ENCODE measurements at places on chromosomes 16 and 17.

- DNase-seq, result no peak
Observed at GRCh38 chr17:5703736-5704135, 119.4 kb upstream of the NLRP1 start.

DNA sequence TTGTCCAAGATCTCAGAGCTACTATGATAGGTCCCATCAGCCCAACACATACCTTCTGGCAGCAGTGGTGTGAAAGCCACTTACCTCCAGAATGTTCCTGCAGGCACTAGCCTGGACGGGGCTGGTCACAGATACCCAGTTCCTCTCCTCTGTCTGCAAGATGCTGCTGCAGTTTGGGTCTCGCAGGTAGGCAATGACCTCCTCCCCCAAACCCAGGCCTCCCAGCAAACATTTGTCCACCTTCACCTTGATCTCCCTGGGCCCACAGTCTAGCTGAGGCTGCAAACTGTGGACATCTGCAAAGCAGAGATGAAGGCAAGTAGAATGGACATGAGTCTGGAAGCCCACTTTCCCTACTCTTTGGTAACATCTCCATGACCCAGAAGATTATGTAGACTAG, 7.1 kb downstream of the GP2 start:
- DNase-seq, result no peak

GRCh38 chr16:50848755-50849514, 107.0 kb downstream of the CYLD start:
- DNase-seq, result no peak

GRCh38 chr16:51734220-51734619, 583.1 kb upstream of the SALL1 start:
- DNase-seq, result no peak

DNA sequence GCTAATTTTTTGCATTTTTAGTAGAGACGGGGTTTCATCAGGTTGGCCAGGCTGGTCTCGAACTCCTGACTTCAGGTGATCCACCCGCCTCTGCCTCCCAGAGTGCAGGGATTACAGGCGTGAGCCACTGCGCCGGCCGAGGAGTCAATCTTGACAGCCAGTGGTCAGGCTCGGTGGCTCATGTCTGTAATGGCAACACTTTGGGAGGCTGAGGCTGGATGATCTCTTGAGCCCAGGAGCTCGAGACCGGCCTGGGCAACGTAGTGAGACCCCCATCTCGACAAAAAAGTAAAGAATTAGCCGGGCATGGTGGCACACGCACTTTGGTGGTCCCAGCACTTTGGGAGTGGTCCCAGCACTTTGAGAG, 608 bp upstream of the PGS1 start:
- DNase-seq, result no peak

DNA sequence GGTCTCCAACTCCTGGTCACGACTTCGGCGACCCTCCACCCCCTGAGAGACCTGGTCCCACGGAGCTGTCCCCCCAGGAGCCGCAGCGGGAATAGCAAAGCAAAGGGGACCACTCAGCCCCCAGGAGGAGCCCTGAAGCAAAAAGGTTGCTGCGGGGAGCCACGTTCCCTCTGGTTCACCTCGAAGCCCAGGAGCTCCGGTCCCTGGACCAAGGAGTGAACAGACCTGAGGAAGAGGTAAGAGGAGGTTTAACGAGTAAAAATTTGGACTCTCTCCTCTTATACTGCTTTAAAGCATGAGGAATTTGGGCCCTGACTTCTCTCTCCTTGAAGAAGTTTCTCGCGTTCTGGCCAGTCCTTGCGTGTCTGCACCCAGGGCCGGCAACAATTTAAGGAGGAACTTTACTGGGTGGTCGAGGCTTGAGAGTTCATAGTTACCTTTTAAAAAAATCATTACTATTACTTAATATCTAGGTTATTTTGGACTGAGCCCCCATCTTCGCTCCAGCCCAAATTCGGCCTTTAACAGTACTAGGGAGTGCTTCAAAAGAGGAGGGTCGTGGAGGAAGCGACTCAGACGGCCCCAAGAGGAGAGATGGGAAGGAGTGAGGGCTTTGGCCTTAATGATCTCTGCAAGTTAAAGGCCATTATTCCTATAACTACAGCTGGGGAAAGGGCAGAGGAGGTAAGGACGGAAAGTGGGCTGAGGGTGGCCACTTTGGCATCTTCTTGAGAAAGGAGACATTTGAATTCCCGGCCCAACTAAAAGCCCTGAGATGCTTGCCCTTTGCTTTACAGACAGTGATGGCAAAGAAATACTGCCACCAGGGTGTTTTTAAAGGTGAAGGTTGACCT, 16.9 kb upstream of the HOXB9 start:
- DNase-seq, result no peak

GRCh38 chr17:44307387-44308186, 814 bp upstream of the RUNDC3A start:
- DNase-seq, result no peak

GRCh38 chr16:57578521-57579360, 36.3 kb downstream of the ADGRG5 start:
- no peak for DNase-seq

DNA sequence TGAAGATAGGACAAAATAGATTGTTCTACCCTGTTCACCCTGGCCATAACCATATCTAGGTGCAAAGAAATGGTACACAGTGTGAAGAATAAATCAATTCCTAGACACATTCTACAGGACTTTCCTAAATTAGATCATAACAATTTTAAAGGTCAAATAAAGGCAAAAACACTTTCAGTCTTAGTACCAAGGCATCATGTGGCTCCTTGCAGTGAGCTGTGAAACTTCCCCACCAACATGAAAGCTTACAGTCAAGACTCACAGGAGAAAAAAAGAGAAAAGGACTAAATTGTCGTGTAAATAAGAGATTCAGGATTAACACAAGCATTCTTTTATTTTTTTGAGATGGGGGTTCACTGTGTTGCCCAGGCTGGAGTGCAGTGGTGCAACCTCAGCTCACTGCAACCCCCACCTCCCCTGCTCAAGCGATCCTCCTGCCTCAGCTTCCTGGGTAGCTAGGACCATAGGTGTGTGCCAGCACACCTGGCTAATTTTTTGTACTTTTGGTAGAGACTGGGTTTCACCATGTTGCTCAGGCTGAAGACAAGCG, 14.2 kb downstream of the NSMCE1 start:
- no peak for DNase-seq

DNA sequence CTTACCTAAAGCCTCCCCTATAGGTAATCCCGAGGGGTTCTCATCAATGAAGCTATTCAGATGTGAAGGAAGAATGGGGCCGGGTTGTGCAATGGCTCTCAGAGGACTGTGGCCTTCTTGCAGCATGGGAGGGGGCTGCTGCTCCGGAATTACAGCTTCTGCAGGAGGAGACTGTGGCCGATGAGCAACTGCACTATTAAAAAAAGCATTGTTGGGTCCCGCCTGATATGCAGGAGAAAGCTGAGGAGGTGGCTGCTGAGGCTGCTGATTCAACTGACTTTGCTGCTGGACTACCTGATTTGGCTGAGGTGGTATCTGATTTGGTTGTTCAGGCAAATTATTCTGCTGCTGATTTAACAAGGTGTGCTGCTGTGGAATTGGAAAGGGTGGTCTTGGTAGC, 64.8 kb downstream of the CACNG1 start:
- no peak for DNase-seq

- no peak for DNase-seq
Observed at GRCh38 chr17:66970140-66970539, 5.6 kb downstream of the CACNG4 start.

DNA sequence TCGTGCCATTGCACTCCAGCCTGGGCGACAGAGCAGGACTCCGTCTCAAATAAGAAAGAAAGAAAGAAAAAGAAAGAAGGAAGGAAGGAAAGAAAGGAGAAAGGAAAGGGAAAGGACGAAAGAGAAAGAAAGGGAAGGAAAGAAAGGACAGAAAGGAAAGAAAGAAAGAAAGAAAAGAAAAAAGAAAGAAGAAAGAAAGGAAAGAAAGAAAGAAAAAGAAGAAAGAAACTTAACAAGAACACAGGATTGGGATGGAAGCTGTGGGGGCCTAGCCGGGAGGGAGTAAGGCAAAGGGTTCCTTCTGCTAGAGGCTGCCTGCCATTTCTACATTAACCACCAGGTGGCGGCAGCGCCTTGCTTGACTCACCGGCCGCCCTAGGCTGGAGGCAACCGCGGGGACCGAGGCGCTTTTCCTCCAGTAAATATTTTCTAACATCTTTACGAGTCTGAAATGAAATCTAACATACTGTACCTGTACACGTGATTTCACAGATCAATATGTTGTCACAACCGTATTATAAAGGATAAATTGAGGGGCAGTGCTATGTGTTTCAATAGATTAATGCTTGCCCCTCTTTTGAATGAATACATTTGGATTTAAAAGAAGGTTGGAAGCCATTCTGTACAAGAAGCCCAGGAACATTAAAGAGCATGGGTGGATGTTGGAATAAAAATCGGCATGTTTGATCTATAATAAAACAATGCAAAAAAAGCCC, 6.1 kb downstream of the GJD3 start:
- DNase-seq, result peak; percentile 91

DNA sequence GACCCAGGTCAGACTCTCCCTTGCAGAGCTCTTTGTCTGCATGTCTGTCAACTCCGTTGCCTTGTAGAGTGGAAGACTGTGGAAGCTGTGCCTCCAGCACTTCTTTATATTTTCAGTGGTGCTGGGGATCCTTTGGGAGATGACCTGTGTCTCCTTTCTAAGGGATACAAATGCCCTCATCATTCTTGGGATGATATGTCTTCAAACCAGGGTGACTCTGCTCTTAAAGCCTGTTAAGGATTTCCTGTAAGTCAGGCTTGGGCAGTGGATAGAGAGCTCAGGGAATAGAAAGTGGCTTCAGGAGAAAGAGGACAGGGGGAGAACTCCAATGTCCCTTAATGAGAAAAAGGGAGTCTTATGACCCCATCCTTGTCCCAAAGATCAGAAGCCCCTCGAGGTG, 1.5 kb downstream of the HOXB3 start:
- no peak for DNase-seq

- DNase-seq, result no peak
Observed at GRCh38 chr17:80920441-80920840, 71.2 kb upstream of the CHMP6 start.

DNA sequence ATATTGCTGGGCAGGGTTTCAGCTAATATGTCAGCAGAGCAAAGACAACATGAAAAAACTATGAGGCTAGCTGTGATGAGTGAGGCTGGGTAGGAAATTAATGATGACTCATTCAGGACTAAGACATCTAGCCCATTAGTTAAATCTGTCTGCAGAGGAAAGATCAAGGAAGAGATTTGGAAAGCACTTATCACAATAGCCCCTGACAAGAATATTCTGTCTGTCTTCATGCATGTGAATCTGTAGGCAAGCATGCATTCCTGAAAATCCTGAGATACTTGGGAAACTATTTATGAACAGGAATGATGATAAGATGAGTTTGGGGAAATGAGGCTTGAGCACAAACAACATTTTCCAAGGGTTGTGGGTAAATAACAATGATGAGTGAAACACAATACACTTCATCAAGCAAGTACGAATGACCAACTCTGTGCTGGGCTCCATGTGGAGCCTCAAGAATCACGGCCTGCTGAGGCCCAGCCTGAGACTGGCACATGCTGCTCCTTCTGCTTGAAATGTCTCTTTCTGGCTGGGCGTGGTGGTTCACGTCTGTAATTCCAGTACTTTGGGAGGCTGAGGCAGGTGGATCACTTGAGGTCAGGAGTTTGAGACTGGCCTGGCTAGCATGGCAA, 96.5 kb upstream of the ASIC2 start:
- DNase-seq, result no peak

DNA sequence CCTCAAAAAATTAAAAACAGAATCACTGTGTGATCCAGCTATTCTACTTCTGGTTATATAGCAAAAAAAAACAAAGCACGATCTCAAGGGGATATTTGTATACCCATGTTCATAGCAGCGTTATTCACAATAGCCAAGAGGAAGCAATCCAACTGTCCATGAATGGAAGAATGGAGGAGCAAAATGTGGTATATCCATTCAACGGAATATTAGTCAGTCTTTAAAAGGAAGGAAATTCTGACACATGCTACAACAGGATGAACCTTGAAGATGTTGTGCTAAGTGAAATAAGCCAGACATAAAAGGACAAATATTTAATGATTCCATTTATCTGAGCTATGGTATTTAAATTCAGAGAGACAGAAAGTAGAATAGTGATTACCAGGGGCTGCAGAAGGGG, 4.6 kb upstream of the NOL11 start:
- no peak for DNase-seq

- DNase-seq, result no peak
Observed at GRCh38 chr16:86772671-86773353, 194.5 kb downstream of the FOXL1 start.

GRCh38 chr16:72997141-72997542, 50.8 kb downstream of the ZFHX3 start:
- no peak for DNase-seq

DNA sequence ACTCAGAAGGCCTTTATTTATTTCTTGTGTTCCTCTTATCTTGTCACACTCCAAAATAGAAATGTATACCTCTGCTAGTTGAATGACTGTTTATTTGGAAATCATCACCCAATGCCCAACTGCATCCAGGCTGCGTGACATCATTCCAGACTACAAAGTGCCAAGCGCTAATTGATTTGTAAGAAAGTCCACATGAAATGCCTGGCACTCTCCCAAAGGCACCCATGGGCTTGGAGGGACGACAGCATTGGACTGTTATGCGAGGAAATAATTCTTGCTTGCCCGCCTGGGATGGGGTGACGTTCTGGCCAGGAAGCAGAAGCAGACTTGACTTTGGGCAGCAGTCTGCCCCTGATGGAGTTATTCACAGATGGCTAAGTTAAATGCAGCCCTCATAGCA, 165.9 kb downstream of the CDH13 start:
- DNase-seq, result no peak

DNA sequence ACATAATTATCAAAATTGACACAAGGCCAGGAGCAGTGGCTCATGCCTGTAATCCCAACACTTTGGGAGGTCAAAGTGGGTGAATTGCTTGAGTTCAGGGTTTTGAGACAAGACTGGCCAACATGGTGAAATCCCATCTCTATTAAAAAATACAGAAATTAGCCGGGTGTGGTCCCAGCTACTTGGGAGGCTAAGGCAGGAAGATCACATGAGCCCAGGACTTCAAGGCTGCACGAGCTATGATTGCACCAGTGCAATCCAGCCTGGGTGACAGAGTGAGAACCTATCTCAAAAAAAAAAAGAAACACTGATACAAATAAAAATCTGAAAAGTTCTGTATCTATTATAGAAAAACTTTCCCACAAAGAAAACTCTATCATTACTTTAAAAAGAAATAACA, 15.5 kb downstream of the MYH10 start:
- no peak for DNase-seq

GRCh38 chr16:23858542-23858941, 22.8 kb downstream of the PRKCB start:
- no peak for DNase-seq

GRCh38 chr16:56203052-56203451, 11.8 kb downstream of the GNAO1 start:
- no peak for DNase-seq

DNA sequence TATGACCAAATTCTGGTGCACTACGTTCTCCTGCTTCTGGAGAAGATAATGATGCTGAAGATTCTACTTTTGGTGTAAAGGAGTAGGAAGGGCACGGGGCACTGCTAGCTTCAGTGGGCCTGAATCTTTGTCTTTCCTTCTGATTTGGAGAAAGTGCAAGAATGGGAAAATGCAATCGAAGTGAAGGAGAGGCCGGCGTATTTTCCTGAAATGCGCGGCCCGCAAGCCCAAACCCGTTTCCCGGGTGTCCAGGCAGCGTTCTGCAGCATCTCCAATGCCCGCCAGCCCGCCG, 372 bp upstream of the NDE1 start:
- DNase-seq, result no peak

GRCh38 chr17:42408061-42408460, 15.0 kb downstream of the CAVIN1 start:
- no peak for DNase-seq

Data from left forelimb (tissue), 1 donor.